Activated CD4-positive, alpha-beta T cell treated with anti-CD3 and anti-CD28 coated beads, Interleukin-2, amount 50 U/mL, for 16 hours (primary cell): ENCODE measurements at places on chromosomes 16 and 17.

GRCh38 chr16:29710227-29711219, 31.5 kb downstream of the QPRT start:
- peak; percentile 74 for DNase-seq

- no peak for DNase-seq
These were observed 22.2 kb downstream of the ASPSCR1 start for GRCh38 chr17:81999587-81999975.

DNA sequence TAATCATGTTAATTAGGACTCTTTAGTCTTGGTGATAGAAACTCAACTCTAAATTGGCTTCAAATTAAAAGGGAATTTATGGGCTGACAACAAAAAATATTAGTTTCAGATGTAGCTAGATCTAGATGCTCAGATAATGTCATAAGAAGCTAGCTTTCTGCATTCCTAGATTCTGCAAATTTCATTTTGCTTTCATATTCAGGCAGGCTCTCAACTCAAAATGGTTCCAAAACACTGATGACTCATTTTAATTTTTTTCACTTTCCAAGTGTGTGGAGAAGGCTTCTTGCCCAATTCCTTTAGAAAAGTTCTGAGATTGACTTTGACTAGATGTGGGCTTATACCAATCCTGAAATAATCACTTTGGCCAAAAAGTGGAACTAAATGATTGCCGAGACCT, 236.7 kb upstream of the GOT2 start:
- peak; percentile 1 for DNase-seq

DNA sequence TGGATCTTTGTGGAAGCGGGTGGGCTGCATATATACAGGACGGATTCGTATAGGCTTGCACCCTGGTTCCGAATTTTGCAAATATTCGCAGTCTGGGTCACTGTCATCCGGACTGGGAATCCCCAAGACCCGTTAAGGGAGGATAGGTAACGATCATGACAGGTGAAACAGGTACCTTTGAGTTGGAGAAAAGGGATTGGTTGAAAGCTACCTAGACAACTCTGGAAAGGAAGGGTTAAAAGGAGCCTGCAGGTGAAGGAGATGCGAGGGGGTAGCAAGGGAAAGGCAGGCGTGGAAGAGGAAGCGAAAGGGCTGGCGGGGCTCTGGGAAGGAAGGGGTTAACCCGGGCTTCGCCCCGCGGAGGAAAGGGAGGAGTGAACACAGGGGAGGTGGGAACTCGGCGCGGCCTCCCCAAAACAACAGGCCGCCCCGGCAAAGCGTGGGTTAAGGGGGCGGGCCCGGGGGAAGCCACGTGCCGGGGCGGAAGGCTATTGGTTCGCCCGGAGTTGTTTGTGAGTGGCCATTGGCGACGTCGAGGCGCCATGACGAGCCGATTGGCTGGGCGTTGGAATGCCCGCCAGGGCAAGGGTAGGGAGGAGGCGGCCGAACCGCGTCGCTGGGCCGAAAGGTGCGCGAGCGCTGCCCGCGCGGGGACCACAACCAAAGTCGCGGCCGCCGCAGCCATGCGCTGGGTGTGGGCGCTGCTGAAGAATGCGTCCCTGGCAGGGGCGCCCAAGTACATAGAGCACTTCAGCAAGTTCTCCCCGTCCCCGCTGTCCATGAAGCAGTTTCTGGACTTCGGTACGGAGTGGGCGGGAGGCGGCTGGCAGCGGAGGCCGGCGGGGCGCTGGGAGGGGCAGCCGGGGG, at the start of gene PDK2:
PDK2 (plus strand) TSS at position 599 of the 867 bp plus-strand sequence; CDS start at position 684, 85 bp downstream.
- peak; percentile 94 for DNase-seq

- peak; percentile 60 for DNase-seq
These were observed 188.2 kb downstream of the FTO start for GRCh38 chr16:53892155-53892554.

DNA sequence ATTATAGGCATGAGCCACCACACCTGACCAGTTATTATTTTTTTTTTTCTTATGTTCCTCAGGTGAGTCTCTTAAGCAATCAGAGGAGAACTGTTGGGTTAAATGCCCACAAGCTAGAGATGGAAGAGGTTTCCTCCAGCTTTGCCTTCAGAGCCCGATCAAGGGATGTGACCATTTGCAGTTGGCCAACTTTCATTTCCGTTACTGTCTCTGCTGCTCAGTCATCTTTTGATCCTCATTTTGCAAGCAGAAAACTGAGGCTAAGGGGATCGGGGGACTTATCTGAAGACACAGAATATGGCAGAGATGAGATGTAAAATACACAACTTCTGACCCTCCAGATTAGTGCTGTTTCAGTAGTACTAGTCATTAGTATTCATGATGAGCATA, 188.8 kb downstream of the RAB11FIP4 start:
- no peak for DNase-seq

DNA sequence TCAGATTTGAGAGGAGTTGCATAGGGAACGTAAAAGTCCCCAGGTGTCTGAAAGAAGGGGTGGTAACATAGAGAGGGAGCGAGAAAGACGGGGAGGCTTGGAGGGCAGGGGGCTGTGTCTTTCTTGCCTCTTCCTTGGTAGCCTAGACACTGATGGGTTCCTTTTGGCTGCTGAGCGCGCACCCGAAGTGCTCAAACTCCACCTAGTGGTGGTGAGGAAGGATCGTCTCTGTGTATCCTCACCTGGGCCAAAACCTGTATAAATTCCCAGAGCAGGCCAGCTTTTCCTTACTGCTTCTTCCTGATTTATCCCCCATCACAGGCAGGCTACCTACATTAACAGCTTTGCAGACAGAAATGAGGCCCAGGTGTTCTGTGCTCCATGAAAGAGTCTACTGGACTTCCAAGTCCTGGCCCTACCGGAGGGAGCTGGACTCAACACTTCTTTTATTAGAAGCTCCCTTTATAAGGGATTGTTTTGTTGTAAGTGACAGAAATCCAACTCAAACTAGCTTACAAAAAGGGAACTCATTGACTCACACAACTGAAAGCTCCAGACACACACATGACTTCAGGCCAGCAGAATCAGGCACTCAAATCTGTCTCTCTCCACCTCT, 5.5 kb upstream of the SLC25A35 start:
- DNase-seq = peak; percentile 73

- DNase-seq = peak; percentile 54
These were observed 8.1 kb downstream of the PNMT start for GRCh38 chr17:39676198-39676819.

- DNase-seq = peak; percentile 54
These were observed 20.4 kb upstream of the SLC38A8 start for GRCh38 chr16:84062734-84063640.

GRCh38 chr16:7638306-7638705, 305.7 kb downstream of the RBFOX1 start:
- DNase-seq = no peak

DNA sequence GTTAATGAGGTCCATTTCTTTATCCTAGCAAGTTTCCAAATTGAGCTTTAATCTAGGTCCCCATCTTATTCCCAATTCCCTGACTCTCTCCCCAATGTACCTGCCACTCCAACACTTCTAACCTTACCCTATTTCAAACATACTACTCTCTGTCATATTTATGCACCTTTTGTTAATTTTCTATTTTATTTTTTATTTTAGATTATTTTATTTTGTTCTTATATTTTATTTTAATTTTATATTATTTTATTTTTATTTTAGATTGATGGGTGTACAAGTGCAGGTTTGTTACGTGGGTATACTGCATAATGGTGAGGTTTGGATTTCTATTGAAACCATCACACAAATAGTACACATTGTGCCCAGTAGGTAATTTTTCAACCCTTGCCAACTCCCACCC, 333.9 kb upstream of the ERCC4 start:
- no peak for DNase-seq

GRCh38 chr17:17104494-17104893, 62.2 kb downstream of the MPRIP start:
- no peak for DNase-seq

DNA sequence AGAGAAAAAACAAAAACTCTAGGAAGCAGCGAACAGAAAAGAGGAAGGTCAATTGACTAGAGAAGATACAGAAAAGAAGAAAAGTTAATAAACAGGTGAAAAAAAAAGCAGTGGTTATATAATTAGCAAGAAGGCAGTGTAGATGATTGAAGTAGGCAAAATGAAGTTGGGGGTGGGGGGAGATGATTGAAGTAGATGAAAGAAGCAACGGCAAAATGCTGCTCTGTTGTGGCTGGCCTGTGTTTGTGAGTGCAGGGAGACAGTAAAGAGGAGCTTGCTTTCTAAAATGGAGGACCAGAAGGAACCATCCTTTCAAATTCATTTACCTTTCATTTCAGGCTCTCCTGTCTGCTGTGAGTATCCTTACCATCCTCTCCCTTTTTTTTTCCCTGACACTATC, 3.6 kb downstream of the EVI2B start:
- peak; percentile 49 for DNase-seq

- no peak for DNase-seq
These were observed 5.7 kb downstream of the GPR179 start for GRCh38 chr17:38338053-38338452.

DNA sequence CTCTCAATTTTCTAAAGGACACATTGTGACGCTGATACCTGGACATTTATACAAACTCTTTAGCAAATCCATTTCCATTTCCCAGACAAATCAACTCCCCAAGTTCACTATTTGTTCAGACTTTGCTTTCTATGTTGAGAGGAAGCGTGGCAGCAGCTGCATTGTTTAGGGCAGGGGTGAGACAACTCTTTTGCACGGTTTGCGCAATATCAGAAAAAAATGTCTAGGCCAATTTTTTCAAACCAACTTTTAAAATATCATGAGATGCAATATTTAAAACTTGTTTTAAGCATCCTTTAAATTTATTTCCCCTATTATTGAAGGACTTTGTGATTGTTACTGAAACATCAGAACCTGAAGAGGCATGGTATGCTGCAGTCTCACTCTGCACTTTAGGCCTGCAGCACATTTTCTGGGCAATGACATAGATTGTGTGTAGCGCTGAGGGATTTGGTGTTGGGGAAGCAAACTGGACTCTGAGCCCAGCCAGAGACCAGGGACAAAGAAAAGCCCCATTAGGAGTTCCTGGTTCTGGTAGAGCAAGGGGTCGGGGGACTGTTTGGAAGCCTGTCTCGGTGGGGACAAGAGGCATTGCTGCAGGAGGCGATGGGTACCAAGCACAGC, 6.4 kb upstream of the CCDC182 start:
- DNase-seq = no peak

DNA sequence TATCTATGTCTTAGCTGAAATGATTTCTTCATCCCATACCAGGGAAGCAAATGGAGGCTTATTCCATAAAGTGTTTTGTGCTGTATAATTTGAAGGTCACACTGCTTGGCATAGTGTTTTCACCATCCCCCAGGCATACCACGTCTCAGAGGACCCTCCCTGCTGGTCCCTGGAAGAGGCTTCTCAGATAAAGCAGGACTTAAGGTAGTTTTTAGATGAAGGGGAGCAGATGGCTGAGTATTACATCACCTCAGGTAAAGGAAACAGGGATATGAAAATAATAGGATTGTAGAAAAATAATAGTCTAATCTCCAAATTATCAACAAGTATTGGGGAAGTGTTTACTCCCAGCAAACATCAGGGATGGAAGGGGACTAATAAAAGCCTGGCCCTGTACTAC, 7.3 kb upstream of the SMG1 start:
- no peak for DNase-seq

- peak; percentile 36 for DNase-seq
These were observed 984 bp downstream of the CENPV start for GRCh38 chr17:16352303-16352666.

DNA sequence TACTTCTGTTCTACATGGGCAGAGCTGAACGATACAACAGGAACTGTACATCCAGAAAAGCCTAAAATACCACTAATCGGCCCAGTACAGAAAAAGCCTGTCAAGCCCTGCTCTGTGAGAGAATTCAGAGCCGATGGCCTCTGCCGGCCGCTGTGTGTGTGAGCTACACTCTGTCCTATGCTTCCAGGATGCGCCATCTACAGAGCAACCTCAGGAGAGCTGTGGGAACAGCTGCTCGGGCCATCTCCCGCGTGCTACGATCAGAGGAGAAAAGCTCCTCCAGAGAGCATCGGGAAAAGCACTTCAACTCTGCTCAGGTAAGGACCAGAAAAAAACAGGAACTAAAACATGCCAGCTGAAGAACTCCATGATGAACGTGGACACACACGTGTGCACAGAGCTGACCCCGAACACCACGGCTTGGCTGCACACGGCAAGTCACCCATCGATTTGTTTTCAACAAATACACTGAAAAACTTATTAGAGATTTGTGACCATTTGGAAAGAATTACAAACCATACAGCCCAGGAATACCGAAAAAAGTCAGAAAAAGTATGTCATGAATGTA, 115.9 kb downstream of the ANKRD11 start:
- DNase-seq = no peak

- no peak for DNase-seq
These were observed 8.4 kb upstream of the PPP1R1B start for GRCh38 chr17:39618246-39618913.

DNA sequence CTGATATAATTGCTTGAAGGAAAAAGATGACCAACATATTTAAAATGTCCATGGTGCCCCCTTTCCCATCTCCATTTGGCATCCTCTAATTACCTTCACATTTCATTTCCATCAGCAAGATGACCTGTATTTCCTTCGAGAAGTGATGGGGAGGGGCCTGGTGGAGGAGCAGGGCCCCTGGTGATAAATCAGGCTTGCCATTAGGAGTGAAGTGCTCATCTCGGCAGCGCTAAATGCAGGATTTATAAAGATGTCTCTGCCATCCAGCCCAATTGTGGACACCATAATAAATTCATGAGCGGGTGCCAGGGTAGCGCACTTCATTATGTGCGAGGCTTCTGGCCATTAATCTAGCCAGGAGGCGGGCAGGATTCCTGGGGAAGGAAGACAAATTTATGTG, 101.5 kb upstream of the IRX6 start:
- DNase-seq = no peak

DNA sequence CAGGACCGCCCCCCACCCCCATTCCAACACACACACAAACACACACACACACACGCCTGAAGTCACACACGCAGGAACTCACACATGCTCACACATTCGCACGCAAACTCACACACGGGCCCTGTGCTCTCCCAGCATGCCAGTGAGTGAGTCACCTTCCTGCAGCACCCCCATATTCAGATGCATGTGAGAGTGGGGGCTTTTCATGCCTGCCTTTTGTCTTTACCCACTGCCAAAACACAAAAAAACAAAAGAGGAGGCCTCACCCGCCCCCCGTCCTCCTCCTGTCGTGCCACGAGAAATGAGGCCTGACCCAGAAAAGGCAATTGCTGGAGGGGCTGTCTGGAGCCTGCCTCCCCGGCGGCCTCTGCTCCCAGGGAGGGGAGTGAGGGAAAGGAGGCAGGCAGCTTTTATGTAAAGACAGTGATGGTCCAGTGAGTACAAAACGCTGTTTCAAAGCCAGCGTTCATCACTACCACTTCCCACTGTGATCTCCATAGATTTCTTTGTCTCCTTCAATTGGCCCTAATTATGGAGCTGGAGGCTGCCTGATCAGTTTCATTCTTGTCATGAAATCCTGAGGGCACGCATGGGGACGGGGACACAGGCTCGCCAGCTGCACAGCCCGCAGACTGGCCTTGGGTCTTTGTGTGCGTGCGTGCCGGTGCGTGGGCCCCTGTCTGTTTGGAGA, 29.5 kb upstream of the GSE1 start:
- DNase-seq = no peak

GRCh38 chr16:27222249-27223225, 19.2 kb downstream of the KDM8 start:
- DNase-seq = no peak
